ENCODE measurements at places on chromosomes 12 and 14. TPM values are rescaled to one million over a fixed set of nuclear protein-coding genes. Genes with fewer than 3 reads are reported as not detected.

The PLBD1 gene
- total RNA-seq, result 49.3 TPM

GRCh38 chr12:56545023-56545604, 23.5 kb downstream of the RBMS2 start:
- DNase-seq, result no peak

GRCh38 chr14:61581340-61581739, 114.0 kb upstream of the HIF1A start:
- no peak for DNase-seq

DNA sequence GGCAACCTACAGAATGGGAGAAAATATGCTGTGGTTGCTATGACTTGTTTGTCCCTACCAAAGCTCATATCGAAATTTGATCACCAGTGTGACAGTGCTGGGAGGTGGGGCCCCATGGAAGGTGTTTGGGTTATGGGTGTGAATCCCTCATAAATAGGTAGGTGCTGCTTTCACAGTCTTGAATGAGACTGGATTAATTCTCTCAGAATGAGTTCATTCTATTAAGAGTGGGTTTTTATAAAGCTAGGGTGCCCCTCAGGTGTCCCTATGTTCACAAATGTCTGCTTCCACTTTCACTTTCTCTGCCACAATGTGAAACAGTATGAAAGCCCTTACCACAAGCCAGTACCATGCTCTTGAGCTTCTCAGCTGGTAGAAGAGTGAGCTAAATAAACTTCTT, 133.5 kb downstream of the CPNE8 start:
- DNase-seq, result no peak
